Left forelimb (tissue), 1 donor: ENCODE measurements at places on chromosomes 7 and 10.

- no peak for DNase-seq
These were observed 94.6 kb upstream of the RNF32 start for GRCh38 chr7:156545979-156546378.

DNA sequence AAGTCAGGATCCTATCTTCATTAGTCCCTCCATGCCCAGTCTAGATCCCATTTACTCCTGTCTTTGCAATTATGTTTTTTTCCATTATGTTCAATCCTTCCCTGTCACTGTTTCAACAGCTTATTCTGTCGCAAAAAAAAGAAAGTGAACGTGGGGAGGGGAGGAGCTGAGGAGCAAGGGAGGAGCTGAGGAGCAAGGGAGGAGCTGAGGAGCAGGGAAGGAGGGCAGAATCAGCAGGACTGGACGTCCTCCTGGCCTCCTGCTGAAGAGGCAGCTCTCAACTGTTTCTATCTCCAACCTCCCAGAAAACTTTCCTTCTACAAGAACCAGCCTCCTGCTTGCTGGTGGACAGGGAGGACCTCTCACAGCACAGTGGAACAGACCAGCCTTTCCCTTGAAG lies 26.0 kb downstream of the LARP4B start:
- DNase-seq: no peak

DNA sequence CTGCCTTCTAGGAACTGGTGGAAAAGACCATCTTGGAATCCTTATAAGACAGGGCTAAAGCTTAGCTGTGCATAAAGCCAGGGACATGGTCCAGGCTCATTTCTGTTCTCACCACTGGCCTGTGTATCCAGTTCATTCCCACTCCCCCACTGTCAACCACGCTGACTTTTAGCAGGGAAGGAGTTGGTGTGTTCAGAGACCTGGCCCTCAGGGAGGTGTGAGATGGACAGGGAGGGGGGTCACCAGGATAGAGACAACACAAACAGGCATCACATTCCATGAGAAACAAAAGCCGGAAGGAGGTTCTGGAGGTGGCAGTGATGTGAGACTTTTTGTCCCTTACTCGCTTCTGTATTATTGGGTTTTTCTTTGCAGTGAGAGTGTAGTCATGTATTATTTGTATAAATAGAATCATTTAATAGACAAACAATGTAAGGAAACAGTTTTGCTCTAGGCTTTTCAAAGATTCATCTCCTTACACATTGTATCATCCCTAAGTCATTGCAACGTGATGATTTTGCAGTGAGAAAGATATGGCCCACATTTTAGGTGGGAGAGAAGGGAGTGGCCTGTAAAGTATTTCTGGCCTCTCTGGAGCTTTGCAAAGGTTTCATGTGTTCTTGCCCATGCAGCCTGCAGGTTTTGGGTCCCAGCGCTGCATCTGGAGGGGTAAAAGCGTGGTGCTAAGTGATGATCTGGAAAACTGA lies 52.0 kb downstream of the EEPD1 start:
- DNase-seq: peak; percentile 31

- no peak for DNase-seq
These were observed 51.7 kb downstream of the SYPL1 start for GRCh38 chr7:106060394-106060920.

DNA sequence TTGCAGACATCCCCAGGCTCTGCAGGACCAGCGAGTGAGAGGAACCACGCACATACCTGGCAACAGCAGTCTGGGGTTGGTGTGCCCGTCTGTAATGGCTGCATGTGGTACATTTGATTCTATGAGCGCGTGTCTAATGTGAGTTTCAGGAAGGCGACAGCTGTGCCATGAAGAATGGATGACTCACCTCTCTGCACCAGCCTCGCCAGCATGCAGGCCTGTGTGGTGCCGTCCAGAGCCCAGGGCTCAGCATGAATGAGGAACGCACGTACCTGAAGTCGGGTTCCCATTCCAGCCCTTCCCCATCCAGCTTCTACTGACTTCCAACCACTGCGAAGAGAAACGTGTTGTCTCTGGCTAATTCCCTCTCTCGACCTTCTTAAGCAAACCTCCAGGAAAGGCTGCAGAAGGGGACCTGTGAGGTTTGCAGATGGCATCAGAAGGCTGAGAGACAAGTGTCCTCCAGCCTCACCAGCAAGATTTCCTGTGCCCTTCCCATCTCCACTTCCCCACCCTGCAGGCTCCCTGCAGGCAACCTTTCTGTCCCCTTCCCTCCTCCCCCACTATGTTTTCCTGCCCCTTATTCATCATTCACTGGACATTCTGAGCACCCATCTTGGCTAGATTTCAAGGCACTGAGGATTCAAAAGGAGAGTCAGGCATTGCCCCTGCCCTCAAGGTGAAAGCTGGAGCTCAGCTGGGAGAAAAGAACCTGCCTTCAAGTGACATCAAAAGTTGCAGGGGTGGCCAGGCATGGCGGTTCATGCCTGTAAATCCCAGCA lies 54.3 kb downstream of the ASB13 start:
- DNase-seq: no peak

DNA sequence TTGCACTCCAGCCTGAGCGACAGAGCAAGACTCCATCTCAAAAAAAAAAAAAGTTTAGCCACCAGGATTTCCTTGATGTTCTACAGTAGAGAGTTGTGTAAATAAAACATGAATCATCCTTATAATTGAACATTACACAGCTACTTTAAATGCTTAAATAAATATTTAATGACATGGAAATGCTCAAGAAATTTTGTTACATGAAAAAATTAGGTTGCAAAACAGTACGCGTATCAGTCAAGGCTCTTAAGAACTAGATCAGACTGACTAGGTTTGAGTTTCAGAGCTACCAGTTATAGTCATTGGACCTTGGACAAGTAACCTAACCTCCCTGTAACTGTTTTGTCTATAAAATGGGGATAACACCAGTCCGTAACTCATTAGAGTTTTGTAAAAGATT lies 38.7 kb upstream of the GSAP start:
- DNase-seq: no peak

DNA sequence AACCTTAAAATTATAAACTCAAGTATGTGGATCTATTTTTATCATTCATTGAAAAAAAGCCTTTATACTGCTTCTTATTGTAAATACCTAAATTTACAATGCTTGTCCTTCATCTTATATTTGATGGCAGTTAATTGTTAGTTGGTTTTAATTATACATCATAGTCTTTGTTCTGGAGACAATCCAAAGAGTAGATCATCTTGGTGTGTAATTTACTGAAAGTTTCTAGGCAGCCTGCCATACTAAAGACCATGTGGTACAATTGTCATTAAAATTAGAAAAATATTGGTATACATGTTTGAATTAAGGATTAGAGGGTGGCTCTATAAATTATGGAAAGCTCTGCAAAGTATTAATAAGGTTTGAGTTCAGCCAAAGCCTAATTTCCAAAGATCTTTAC lies 231.4 kb downstream of the KCND2 start:
- no peak for DNase-seq

DNA sequence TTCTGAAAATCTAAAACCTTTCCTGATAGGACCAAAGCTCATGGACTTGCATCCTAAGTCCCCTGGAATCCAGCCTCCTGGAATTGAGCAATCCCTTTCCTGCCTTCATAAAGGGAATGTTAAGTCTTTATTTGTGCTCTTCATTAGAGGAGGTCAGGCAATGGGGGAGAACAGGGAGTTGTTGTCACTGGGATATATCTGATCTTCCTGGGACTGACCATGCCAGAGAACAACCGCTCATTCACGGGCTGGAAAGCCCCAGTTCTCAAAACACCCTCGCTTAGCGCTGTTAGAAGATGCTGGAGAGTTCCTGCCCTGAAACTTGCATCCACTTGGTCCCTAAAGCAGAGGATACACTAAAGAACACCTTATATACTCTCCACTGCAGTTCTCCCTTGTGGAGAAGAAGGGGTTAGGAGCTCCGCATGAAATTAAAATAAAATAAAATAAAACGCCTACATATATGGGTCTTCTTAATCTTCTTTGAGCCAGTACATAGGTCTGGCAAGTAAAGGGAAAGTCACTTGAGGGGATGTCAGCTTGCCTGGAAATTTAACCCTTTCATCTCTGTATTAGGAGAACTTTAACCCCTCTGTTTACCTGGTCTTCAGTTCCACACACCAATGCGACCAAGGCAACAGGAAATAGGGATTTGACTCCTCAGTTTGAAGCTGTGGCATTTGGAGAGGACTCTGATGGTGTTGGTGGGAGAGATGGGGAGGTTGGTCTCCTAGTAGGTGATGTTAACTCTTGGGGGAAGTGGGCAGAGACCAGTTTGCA lies 1.2 kb downstream of the SORCS1 start:
- DNase-seq: no peak

DNA sequence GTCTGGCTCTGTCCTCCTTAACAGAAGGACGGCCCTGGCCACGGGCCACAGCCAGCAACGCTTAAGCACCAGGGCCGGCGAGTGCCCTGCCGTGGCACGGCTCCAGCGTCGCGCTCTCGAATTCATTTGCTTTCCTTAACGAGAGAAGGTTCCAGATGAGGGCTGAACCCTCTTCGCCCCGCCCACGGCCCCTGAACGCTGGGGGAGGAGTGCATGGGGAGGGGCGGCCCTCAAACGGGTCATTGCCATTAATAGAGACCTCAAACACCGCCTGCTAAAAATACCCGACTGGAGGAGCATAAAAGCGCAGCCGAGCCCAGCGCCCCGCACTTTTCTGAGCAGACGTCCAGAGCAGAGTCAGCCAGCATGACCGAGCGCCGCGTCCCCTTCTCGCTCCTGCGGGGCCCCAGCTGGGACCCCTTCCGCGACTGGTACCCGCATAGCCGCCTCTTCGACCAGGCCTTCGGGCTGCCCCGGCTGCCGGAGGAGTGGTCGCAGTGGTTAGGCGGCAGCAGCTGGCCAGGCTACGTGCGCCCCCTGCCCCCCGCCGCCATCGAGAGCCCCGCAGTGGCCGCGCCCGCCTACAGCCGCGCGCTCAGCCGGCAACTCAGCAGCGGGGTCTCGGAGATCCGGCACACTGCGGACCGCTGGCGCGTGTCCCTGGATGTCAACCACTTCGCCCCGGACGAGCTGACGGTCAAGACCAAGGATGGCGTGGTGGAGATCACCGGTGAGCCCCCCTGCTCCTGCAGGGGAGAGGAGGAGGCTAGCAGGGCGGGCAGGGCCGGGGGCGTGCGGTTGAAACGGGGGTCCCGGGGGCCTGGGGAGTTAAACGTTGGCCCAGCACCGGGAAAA lies at the start of gene HSPB1:
HSPB1 (plus strand) TSS at position 327 of the 855 bp plus-strand sequence; CDS start at position 367, 40 bp downstream.
- DNase-seq: peak; percentile 90

- no peak for DNase-seq
These were observed 43.8 kb downstream of the CYTH3 start for GRCh38 chr7:6228361-6229229.

DNA sequence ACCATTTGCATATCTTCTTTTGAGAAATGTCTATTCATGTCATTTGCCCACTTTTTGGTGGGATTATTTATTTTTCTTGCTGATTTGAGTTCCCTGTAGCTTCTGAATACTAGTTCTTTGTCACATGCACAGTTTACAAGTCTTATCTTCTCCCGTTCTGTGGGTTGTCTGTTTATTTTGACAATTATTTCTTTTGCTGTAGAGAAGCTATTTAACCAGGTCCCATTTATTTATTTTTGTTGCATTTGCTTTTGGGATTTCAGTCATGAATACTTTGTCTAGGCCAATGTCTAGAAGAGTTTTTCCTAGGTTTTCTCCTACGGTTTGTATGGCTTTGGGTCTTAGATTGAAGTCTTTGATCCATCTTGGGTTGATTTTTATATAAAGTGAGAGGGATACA lies 32.9 kb downstream of the GPR22 start:
- DNase-seq: no peak

- no peak for DNase-seq
These were observed 745 bp downstream of the TCERG1L start for GRCh38 chr10:131310551-131311401.

- no peak for DNase-seq
These were observed 161.6 kb downstream of the PFKFB3 start for GRCh38 chr10:6364283-6364682.

GRCh38 chr10:97024168-97025073 lies 161.3 kb downstream of the SLIT1 start:
- no peak for DNase-seq

DNA sequence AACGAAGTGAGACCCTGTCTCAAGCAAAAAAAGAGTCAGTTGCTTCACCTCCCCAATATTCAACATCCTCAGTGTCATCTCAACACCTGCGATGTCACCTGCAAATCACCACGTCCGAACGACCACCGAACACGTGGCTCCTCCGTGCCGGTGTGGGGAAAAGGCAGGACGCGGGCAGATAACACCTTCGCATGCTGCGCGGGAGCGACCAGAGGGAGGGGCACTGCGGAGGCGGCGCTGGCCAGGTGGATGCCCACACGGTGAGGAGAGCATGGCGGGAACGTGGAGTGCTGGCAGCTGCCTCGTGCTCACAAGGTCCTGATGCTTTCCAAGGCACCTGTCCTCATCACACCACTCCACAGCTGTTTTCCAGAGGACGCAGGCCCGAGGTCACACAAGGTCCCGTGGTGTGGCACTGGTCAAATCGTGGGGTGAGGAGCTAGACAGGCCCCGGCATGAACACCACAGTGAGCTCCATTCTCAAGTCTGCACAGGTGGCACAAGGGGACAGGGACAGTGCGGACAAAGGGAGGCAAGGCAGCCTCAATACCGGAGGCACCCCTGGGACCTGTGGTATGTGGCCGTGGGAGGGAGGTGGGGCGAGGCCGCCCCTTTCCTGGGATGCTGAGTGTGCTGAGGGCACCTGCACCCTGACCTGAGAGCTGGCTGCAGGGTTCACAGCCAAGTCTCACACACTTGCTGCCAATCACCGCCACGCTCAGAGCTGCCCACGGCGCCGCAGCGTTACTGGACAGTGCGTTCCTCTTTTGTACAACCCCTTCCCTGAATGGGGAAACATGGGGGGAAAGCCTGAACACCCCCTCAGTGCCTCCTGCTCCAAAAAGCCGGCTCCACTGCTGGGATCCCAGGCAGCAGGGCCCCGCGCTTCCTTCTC lies 13.0 kb downstream of the TUBGCP2 start:
- no peak for DNase-seq

DNA sequence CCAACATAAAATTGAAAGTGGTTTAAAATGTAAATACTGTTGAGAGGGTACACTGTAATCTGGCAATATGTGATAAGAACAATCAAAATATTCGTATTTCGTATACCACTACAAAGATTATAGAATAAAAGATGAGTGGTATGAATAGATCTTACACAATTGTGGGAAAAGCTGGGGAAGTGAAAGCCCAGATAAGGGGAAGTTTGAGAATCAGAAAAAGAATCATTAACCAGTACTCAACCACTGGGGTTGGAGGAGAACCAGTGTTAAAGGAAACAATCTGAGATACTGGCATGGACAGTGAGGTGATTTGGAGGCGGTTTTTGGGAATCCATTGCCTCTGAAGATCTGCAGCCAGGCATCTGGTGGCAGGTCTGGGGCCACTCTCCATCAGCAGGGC lies 59.7 kb upstream of the CDK14 start:
- no peak for DNase-seq

- DNase-seq: no peak
These were observed 59.7 kb downstream of the SORBS1 start for GRCh38 chr10:95501203-95502094.

- DNase-seq: no peak
These were observed 4.8 kb upstream of the CDK6 start for GRCh38 chr7:92841192-92841591.
